ENCODE measurements at places on chromosomes 13 and 19.

DNA sequence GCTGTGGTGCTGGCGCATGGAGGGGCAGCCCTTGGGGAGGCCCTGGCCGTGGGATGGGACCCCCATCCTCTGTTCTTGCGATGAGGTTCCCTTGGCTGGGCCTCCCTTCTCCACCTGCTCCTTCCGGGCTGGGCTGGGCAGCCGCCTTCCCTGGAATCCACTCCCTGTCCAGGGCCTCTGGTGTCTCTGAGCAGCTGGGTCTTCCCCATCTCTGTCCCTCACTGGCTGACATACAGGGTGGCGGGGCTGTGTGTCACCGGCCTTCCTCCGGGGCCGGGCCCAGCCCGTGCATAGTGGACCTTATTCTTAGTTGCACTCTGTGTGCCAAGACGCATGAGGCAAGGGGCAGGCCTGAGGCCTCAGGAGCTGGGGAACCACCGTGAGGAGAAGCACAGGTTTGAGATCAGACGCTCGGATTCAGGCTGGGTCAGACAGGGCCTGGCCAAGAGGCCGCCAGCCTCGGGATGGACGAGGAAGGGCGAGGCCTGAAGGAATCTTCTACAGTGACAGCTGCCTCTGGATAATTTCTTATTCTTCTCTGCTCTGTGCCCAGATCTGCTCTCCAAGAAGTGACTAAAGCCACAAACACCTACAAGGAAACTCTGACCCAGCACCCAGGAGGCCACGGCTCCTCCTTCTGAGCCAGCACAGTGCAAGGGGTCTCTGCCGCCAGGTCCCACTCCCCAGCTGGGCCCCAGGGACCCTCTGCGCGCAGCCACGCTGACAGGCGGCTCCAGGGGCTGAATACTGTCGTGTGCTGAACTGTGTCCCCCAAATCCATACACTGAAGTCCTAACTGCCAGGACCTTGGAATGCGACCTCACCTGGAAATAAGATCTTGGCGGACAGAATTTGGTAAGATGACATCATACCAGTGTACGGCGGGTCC, 11.0 kb downstream of the SGTA start:
- no peak for DNase-seq

- no peak for DNase-seq
These were observed 55.9 kb downstream of the ERCC5 start for GRCh38 chr13:102901615-102902305.

DNA sequence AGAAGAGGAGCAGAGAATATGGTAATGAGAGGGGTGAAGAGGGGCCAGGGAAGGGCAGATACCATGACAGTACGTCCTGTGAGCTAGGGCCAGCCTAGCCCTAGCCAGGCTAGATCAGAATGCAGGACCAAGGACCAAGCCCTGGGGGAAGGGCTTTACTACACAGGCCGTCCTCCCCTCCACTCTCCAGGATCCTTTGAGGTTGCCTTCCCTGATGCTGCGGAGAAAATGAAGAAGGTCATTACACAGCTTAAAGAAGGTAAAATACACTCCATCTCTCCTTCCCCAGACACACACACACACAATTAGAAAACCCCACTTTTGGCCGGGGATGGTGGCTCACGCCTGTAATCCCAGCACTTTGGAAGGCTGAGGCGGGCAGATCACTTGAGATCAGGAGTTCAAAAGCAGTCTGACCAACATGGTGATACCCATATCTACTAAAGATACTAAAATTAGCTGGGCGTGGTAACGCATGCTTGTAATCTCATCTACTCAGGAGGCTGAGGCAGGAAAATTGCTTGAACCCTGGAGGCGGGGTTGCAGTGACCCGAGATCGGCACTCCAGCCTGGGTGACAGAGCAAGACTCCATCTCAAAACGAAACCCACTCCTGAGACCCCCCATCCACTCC, 8.5 kb downstream of the SPACA6 start:
- no peak for DNase-seq

DNA sequence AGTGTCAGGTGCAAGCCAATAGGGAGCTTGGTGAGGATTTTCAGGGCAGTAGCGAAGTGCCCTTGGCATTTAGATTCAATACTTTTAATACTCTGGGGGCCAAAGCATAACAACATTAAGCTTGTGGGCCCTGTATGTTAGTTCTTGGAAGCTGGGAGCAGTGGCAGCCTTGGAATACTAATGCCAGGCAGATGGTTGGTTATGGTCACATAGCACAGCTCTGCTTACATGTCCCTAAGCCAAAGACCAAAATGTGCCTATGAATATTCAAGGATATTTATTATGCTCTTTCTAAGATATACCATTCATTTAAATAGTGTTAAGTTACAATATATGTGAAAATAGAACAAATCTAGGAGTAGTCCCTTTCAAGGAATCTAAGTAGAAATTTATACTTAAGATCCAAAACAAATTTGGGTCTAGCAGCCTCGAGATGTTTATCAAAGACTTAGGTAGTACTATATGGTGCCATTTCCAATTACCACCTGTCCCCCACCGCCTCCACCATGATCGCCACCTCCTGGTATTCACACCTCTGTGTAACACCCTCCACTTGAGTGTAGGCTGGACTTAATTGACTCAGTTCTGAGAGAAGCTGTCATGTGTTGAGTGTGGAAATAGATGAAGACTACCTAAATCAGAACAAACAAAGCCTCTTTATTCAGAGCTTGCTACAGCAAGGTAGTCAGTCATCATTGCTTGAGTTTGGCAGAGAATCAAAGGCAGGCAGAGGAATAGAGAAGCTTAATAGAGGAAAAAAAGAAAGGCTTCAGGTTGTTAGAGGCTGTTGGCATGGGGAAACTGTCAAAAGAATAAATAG, 261.0 kb downstream of the GPC5 start:
- DNase-seq, result no peak

GRCh38 chr19:47074621-47075020, 26.2 kb upstream of the TMEM160 start:
- DNase-seq, result no peak

DNA sequence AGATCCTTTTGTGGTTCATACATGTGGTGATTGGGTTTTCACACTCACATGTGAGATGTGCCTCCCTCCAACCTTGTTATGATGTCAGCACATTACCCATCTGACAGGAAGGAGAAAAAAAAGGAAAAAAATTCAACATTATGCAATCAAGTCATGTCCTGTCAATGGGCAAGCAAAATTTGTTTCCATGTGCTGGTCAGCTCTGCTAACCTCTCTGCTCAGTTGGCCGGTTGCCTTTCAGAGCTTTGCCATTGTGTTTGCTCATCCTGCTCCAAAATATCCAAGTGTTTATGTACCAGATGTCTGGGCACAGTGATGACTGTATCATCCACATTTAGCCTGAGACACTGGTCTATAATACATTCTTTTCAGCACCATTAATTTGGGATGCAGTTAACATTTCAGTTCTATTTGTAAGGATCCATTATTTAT, 27.0 kb upstream of the METTL21C start:
- no peak for DNase-seq

DNA sequence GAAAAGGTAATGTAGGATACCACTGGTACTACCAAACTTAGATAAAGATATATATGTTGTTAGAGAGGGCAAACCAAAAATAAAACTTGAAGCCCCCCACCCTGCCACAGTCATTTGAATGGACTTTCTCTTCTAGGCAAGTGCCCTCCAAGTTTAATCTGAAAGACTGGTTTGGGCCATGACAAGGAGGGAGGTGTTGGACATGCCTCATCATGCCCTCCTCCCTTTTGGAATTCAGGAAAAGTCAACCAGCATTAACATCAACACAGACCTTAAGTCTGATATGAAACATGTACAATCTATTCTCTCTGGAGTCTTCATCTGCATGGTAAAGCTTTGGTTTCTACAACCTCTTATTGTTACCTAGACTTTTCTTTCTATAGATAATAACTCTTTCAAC, 46.3 kb upstream of the GPR12 start:
- DNase-seq, result no peak

DNA sequence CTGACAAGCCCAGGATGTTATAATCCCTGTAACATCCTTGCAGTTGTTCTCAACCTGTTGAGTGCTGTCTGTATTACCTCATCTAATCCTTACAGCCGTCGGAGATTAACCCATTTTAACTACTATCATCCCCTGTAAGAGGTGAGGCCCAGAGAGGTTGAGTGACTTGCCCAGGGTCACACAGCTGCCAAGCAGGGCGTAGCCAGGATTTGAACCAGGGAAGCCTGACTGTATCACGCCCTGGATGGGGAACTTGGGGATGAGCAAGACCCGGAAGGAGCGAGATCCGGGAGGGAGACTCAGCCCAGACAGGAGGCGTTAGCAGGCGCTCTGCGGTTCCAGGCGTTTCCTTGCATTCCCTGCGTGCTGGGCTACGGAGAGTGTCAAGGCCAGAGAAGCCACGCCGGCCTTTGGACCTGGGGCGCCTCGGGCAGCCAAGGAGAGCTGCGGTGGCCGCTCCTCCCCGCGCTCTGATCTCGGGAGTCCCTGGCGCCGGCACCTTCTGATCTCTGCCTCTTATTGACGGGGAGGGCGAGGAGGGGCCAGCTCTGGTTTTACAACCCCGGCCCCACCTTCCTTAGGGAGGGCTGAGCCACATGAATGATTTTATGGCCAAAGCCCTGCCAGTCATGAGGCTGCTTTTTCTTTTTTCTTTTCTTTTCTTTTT, 6.2 kb downstream of the SULT2B1 start:
- DNase-seq, result no peak

- DNase-seq, result no peak
These were observed 273.4 kb downstream of the DCLK1 start for GRCh38 chr13:35857769-35858168.

DNA sequence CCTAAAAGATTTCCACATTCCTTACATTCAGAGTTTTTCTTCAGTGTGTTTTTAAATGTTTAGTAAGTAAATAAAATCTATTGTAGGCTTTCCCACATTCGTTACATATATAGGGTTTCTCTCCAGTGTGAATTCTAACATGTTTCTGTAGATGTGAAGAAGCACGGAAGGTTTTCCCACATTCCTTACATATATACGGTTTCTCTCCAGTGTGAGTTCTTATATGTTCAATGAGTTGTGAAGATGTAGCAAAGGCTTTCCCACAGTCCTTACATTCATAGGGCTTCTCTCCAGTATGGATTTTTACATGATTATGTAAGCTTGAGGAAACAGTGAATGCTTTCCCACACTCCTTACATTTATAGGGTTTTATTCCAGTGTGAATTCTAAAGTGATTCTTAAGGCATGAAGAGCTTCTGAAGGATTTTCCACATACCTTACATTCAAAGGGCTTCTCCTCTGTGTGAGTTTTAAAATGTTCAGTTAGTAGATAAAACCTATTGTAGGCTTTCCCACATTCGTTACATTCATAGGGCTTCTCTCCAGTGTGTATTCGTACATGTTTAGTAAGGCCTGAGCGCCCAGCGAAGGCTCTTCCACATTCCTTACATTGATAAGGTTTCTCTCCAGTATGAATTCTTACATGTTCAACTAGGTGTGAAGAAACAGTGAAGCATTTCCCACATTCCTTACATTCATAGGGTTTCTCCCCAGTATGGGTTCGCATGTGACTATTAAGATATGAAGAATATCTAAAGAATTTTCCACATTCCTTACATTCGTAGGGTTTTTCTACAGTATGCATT, 18.2 kb downstream of the ZNF121 start:
- DNase-seq, result no peak

- no peak for DNase-seq
These were observed 195.2 kb downstream of the TSHZ3 start for GRCh38 chr19:31154021-31154420.

- no peak for DNase-seq
These were observed 37.7 kb upstream of the MCF2L start for GRCh38 chr13:112931028-112931934.

DNA sequence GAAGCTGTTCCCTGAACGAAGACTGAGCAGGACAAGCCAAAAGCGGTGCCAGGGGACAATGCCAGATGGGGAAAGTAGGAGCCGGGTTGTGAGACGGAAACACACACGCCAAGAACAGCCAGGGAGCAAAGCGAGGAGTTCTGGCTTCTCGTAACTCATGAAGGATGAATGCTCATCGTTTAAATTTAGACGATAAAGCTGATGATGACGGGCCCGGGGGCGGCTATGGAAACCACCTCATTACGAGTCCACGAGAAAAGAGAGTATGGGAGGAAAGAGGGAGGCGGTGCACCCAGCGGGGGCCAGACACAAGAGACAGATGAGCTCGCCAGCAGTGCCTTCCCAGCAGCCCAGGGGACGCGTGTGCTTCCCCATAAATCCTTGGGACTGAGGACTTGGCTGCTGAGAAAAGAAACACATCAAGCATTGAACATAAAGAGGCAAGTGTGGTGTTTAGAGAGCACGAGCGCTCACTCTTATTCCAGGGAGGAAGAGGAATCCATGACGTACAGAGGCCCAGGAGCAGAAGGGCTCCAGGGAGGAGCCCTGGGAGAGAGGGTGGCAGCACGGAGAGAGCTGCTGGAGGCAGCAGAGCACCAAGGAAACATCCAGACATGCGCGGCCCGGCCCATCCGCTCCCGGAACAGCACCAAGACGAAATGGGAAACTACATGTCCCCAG, 70.7 kb downstream of the EPS15L1 start:
- no peak for DNase-seq

GRCh38 chr13:42549552-42549936, 24.4 kb upstream of the TNFSF11 start:
- no peak for DNase-seq
